Colonic mucosa (tissue), 4 donors: ENCODE measurements at places on chromosomes 2 and 18.
A peak's percentile ranks its signal among the peaks of the same experiment; 100 is the strongest.

- no peak for DNase-seq
Observed at GRCh38 chr2:211946960-211947359, 591.6 kb downstream of the ERBB4 start.

GRCh38 chr2:127576433-127577207 is 41.1 kb downstream of the MYO7B start:
- peak; percentile 16 for DNase-seq

- no peak for DNase-seq
Observed at GRCh38 chr2:129011466-129012061, 692.9 kb upstream of the HS6ST1 start.

- no peak for DNase-seq
Observed at GRCh38 chr2:33984131-33984530, 385.0 kb upstream of the FAM98A start.

GRCh38 chr18:7201096-7201495 is 29.8 kb upstream of the LRRC30 start:
- DNase-seq, result no peak

GRCh38 chr2:207913772-207914358 is 111.5 kb downstream of the PLEKHM3 start:
- DNase-seq, result no peak

DNA sequence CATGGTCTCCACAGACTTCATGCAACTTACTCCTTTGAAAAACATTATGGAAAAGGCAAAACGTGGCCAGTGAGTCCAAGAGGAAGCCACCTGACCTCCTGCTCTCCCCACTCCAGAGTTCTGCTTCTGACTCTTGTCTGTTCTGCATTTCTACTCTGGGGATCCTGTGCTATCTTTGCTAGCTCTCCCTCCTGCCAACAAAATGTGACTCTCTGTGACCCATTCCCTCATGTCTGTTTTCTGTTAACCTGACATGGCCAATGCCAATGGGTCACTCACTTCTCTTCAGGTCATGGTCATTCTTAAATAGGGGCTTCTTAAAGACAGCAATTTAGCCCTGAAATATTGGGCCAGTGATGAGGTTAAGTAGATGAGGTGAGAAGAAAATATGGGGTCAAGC is 210.3 kb downstream of the CDH20 start:
- no peak for DNase-seq

GRCh38 chr2:230430957-230431910 is 15.2 kb downstream of the SP100 start:
- DNase-seq, result no peak

DNA sequence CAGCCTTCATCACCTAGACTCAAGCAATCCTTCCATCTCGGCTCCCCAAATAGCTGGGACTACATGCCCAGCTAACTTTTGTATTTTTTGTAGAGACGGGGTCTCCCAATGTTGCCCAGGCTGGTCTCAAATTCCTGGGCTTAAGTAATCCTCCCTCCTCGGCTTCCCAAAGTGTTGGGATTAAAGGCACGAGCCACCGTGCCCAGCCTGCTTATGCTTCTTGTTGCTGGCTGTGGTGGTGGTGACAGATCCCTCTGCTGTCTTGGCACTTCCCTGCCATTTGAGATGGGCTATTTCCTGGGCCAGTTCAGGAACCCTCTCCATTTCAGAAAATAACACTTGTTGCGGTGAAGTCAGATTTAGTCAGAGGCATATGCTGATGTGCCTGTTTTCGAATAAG is 28.8 kb downstream of the GATA6 start:
- DNase-seq, result no peak

DNA sequence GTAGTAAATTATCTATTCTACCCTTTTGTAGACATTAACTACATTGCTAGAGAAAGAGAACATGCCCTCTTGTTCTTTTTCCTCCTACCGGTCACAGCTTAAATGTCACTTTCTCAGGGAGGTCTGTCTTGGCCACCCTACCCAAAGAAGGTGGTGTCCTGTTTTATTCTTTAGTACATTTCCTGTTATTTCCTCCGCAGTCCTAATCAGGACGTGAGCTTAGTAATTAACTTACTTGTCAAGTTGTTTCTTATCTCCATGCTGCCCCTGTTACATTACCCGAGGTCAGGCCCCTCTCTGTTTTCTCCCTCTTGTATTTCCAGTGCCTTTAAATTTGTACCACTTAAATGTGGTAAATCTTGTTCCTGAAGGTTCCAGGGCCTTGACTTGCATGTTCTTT is 73.7 kb upstream of the RMDN2 start:
- no peak for DNase-seq

GRCh38 chr2:109407276-109408042 is 206.3 kb downstream of the SEPTIN10 start:
- DNase-seq, result no peak

GRCh38 chr2:210421916-210422315 is 54.6 kb downstream of the LANCL1 start:
- DNase-seq, result no peak

DNA sequence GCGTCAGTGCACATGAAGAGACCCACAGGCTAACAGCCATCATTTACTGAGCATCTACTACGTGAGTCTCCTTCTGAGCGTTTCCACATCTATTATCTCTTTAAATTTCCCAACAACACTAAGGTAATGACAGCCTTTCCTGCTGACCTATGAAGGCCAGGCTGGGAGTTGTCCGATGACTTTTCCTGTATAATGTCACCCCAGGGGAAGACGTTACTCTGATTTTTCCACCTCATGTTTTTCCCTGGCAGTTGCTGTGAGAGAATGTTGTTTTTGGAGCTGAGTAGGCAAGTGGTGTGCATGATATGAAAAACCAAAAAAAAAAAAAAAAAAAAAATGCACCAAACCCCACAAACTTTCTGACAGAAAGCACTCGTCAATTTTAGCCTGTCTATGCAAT is 207.6 kb downstream of the SLC8A1 start:
- DNase-seq, result no peak

GRCh38 chr2:196288006-196288538 is 116.7 kb upstream of the STK17B start:
- DNase-seq, result no peak

GRCh38 chr2:148721991-148722777 is 77.6 kb downstream of the EPC2 start:
- DNase-seq, result no peak

GRCh38 chr2:25049422-25049821 is 7.5 kb downstream of the EFR3B start:
- DNase-seq, result no peak

DNA sequence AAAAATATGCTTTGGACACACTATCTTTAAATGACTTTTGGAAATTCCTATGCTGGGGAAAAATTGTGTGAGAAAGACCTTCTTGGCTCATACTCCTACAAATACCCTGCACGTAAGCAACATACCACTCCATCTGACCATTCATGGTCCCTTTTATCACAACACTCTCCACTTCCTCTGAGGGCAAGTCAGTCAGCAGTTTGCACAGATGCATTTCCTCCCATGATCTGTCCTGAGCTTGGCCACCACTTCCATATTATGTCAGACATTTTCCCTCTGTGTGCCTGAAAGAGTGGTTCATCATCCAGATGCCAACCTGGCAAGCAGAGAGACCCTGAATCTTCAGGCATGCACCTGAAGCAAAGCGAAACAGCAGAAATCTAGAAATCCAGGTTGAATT is 16.1 kb upstream of the REG3G start:
- DNase-seq, result no peak

- peak; percentile 82 for DNase-seq
Observed at GRCh38 chr18:31685097-31686082, 1.0 kb upstream of the B4GALT6 start.

DNA sequence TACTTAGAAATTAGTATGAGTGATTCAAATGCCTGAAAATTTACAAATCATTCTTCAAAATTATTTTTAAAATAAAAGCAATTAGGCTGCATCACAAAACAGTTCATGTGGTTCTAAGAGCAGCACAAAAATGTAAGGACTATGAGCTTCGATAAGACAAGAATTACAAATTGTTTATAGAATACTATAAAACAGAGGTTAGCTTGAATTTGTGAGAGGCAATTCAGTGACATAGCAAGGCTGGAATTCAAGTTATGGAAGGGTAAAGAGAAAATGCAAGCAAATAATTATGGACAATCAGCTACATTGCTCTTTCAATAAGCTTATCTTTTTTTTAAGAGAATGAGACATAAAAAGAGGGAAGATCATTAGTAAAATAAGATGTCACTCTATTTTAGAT is 7.1 kb upstream of the XIRP2 start:
- no peak for DNase-seq

- no peak for DNase-seq
Observed at GRCh38 chr18:73805991-73806390, 341.6 kb downstream of the FBXO15 start.

DNA sequence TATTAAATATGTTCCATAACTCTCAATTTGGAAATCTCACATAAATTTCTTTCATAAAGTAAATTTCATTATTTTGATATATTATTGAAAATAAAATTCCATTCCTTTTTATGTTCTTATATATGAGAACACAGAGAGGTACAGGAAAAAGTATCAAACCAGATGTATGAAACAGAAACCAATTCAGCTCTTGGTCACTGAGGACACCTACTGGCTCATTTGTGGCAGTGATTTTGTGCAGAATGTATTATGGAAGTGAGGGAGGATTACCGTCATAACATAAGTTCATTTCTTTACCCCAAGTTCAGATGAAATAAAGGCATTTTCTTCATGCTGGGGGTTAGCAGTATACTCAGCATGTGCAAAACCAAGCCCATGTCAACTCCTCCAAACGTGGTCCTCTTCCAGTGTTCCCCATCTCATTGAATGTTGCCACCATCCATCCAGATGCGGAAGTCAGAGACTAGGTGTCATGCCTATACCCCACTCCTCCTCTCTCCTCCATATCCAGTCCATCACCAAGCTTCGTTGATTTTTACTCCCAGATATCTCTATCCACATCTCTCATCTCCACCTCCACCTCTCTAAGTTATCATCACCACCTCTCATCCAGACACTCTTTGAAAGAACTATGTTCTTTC is 41.7 kb upstream of the MALL start:
- DNase-seq, result peak; percentile 40
